ENCODE measurements at places on chromosomes 12 and 14.

- DNase-seq = no peak
These were observed 132.1 kb downstream of the SLC5A8 start for GRCh38 chr12:101077791-101078528.

DNA sequence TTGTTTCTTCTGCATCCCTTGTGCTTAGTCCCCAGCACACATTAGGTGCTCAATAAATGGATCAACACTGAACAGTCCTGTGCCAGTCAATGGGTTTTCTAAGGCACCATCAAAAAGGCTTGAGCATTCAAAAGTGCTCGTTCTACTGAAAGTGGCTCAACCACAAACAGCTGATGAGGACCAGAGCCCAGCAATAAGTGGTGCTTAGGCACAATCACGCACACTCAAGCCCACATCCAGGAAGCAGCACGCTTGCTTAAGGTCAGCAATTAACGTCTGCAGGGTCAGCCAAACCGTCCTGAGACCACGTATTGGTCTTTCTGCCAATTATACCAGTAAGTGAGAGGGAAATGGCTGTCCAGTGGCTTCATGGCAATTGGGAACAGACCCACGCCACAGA, 56.5 kb downstream of the PRIMA1 start:
- DNase-seq = no peak

DNA sequence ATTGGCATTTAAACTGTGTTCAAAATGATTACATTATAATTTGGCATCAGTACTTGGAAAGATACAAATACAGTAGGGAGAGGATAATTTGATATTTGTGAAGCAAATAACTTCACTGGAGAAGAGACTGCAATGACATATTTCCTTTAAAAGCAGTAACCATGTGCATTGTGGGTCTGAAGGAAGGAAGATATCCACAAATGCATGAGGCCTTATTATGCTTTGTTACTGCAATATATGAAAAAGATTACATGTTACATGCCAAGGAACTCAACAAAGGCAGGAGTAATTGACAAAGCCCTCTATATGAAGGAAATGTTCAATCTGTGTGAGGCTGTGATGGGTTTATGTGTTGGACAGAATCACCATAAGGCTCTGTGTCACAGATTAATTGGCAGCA, 391.5 kb downstream of the APAF1 start:
- DNase-seq = no peak

- no peak for DNase-seq
These were observed 37.3 kb downstream of the PPTC7 start for GRCh38 chr12:110545812-110546211.
